ENCODE measurements at places on chromosomes 3 and 15.

DNA sequence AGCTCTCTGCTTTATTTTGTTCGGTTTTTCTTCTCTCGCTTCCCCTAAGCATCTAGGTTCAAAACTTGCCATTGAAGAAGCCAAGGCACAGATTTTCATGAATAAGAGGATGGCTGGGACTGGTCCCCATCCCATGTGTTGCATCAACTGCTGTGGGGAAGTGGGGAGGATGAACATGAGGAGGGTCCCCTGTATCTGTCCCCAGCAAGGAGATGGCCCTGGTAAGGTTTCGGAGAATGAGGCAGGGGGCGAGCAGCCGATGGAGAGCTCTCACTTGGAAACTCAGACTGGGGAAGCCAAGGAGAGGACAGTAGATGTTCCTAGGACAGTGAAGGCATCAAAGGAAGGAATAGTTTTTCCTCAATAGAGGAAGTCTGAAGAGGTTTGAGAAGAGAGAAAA lies 142.0 kb upstream of the ATP2B2 start:
- DNase-seq: no peak

DNA sequence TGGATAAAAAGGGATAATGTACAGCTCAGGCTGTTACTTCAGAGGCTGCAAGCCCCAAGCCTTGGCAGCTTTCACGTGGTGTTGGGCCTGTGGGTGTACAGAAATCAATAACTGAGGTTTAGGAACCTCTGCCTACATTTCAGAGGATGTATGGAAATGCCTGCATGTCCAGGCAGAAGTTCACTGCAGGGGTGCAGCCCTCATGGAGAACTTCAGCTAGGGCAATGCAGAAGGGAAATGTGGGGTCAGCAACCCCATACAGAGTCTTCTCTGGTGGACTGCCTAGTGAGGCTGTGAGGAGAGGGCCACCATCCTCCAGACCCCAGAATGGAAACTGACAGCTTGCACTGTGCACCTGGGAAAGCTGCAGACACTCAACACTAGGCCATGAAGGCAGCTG lies 1350.3 kb downstream of the ROBO2 start:
- no peak for DNase-seq

GRCh38 chr3:48475188-48475587 lies 28.7 kb downstream of the ATRIP start:
- DNase-seq: no peak

- no peak for DNase-seq
These were observed 84.4 kb downstream of the OCA2 start for GRCh38 chr15:28014623-28015200.

GRCh38 chr15:73394782-73395181 lies 26.0 kb upstream of the HCN4 start:
- no peak for DNase-seq

DNA sequence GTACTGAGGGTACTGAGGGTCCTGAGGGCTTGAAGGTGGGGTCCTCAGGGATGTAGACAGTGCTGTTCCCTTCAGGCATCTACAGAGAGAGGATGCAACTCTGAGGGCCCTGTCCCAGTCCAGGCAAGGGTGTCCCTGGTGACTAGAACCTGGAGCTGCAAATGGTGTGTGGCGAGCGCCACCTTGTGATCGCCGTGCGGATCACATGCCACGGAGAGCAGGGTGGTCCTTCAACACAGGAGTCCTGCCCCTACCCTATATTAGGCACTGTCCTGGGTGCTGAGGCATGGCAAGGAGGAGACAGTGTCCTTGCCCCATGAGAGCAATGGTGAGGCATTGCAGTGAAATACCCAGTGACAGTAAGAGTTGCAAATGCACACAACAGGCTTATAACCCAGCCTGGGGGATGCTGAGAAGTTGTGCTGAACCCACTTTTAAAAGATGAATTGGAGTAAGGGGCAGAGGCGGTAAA lies 23.6 kb downstream of the RHCG start:
- peak; percentile 17 for DNase-seq

DNA sequence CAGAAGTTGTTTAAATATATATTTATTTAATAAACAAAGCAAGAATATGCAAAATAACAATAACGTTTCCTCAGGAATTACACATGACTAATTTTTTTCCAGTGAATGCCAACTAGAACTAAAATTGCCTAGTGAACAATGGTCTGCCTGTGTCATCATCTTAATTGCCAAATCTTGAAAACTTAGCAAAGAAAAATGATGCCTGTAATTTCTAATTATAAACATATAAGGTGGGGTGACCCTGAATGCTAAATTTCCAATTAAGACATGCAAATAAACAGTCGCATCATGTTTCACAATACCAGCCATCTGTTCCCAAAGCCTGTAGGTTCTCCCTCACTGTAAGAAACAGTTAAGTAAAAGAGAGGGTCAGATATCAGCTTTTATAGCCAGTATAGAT lies 67.6 kb upstream of the PLCL2 start:
- DNase-seq: no peak

DNA sequence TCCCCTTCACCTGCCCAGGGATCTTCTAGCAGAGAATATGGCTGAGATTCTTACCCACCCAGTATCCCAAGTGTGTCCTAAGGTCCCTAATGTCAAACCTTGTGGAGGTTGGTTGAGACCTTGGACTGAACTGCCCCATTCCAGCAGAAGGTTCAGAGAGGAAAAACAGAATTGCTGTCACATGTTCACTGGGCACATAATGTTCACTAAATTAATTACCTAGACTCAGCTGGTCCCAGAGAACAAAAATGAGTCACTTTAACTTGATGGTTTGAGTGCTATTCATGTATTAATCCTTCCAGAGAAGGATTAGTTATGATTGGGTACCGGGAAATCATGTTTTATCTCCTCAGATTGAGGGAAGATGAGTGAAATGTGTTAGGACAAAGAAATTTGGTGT lies 171.3 kb upstream of the GADL1 start:
- no peak for DNase-seq

DNA sequence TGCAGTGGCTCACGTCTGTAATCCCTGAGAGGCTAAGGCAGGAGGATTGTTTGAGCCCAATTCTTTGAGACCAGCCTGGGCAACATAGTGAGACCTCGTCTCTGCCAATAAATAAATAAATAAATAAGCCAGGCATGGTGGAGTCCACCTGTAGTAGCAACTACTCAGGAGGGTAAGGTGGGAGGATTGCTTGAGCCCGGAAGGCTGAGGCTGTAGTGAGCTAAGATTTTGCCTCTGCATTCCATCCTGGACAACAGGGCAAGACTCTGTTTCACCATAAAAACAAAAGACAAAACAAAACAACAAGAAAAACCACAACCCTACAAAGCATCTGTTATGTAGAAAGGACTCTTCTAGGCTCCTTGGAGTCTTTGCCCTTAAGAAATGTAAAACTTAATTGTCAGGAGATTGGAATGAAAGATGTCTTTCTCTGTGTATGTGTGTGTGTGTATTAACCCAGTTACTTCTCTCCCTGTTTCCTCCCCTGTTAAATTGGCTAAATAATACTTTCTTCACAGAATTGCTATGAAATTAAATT lies 9.5 kb downstream of the NECTIN3 start:
- DNase-seq: no peak

GRCh38 chr3:128281461-128282367 lies 128.4 kb downstream of the EEFSEC start:
- DNase-seq: no peak

DNA sequence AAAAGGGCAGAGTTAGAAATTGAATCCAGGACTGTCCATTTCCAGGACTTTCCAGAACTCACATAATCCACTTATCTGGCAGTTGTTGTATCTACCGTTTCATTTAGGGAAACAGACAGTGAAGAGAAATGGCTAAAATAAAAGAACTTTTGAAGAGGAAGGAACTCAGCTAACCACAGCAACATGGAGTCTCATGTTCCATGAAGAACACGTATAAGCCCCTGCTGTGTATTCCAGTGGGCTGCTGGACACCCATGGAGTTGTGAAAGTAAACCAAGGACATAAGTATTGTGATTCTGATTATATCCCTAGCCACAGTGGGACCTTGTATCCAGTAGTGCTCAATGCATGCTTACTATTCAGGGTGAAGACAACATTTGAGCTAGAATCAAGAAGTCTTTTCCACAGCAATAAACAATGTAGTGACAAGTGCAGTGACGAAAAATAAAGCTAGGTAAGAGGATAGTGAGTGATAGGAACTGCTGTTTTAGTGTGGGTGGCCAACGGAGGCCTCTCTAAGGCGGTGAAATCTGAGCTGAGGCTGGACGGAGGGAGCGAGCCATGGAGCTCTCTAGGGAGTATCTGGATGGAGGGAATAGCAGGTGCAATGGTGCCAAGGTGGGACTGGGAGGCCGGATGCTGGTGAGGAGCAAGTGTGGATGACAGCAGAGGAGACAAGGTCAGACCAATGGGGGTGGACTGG lies 26.8 kb upstream of the TRH start:
- DNase-seq: no peak

DNA sequence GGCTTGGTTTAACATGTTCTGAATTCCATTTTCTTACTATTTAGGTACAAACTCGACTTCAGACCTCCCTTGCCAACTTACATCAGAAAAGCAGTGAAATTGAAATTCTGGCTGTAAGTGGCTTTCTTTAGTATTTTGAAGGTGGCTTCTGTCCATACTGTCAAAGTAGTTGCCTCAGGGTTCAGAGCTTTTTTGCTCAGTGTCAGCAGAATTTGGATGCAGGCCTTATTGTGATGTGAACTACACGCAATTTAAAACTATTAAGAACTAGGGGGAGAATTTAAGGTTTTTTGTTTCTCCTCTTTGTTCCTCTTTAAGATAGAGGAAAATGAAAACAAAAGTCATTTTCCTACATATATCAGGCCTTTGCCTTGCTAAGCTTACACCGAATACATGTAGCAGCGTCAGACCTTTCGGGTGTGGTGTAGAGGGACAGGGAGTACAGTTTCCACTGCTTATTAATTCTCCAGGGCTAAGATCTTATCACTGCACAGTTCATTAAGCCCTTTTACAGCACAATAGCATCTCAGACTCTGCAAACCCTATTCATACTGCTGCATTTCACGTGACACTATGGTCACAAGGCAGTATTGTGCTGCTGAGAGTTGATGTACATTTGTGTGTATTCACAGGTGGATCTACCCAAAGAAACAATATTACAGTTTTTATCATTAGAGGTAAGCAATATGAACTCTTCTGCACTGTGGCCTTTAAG lies 6.7 kb downstream of the SRP14 start:
- no peak for DNase-seq

GRCh38 chr3:28940994-28941393 lies 339.9 kb upstream of the RBMS3 start:
- DNase-seq: no peak

DNA sequence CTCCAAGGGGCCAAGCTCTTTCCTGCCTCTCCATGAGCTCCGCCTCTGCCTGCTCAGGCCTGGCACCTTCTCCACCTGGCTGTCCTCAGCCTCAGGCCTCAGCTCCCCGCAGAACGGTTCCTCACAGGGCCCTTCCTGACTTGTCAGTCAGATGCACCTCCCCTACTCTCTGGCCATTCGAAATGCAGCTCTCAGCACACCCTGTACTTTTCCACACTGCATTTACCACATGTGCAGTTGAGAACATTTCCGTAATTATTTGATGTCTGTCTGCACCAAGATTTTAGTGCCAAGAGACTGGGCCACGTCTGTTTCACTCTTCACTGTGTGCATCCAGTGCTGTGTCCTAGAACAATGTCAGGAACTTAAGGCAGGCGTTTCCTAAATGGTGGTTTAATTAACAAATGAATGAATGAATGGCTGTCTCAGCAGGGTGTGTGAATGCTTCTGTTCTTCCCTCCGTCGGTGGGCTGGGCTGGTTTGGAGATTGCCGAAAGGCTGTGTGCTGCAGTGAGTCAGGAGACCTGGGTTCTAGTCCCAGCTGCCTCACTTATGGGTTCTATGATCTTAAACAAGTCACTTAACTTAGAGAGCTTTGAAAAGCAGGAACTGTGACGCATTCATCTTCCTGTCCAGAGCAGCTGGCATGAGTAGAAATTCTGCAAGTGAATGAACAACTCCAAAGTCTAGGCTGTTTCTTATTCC lies 5.4 kb downstream of the MUC4 start:
- no peak for DNase-seq

DNA sequence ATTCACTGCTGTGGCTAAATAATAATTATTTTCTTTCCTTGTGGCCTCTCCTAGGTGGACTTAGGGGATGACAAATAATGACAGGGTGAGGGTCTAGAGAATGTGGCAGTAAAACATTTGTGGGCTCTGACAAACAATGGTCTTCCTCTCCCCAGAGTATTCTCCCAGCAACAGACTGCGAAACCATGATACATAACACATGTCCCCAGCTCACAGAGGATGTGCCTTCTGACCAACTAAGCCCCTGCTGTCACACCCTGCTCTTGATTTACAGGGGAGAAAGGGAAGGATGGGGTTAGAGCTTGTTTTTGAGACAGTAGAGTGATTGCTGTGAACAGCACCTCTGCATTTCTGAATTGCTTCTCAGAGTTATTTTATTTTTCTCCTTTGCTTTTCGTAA lies 116.6 kb upstream of the CTDSPL start:
- DNase-seq: no peak

DNA sequence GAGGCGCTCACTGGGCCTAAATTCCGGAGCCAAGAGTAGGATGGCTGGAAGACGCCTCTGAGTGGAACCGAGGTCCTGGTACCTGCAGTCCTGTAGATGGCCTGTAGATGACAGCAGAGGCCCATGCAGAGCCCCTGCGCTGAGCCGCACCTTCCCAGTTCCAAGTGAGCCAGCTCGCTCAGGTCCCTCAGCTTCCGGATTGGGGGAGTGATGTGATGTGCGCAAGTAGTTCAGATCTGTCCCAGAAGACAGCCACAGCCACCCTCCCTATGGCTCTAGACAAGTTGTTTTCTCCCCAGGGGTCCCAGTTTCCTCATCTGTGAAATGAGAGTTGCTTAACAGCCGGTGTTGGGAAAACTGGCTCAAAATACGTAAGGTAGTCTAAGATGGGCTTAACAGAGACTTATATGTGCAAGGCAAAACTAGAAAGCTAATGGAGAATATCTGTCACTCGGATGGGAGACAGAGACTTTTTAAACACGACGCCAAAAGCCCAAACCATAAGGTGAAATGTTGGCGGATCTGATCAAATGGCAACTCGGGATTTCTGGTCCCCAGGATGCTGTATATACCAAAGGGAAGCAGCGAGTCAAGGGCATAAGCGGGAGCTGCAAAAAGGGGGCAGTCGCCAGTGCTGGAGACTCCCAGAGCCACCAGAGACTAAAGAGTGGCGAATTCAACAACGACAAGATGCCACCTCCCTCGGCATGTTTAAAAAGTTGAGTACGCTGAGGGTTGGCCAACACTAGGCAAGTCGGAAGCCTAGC lies 765 bp upstream of the MAPKAPK3 start:
- peak; percentile 71 for DNase-seq

DNA sequence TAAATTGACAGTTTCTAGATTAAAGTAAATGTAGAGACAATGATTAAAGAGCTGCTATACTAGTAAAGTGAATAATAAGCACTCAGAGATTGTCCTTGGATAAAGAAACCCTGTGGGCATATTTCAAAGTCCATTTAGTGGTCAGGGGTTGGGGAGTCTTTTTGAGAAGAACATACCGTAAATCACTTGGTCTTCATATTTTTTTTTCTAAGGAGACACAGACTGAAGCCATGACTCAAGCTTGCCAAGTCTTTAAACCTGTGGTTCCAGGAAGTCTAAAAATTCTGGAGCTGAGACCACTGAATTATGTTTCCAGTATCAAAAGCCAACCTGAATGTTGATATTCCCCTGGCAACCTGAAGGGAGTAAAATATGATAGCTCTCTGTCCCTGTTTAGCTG lies 171.0 kb downstream of the TPRG1 start:
- DNase-seq: no peak
